Right ventricle myocardium superior (tissue), 1 donor: ENCODE measurements at places on chromosomes 7 and 10.

GRCh38 chr7:4274286-4274685 is 407.8 kb upstream of the FOXK1 start:
- DNase-seq: no peak

- DNase-seq: no peak
Measured at GRCh38 chr10:38007991-38008390, 2.5 kb upstream of the ZNF33A start.

- DNase-seq: no peak
Measured at GRCh38 chr7:121411597-121411979, 15.5 kb upstream of the FAM3C start.

DNA sequence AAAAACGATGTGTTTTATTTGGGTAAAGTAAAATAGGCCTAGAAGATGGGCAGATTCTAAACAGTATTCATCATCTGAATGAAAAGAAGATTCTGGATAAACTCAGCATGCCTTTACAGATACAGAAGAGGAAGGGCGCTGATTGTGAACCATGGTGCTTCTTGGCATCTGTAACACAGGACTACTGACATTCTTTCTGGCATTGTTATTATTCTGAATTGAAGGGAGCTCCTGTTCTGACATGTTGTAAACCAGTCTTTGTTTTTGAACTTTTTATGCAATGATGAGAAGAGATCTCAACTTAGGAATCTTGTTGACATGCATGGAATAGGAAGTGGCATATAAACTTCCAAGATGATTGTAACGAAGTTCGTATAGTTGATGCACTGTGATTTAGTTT is 13.5 kb downstream of the RPA3 start:
- DNase-seq: no peak

DNA sequence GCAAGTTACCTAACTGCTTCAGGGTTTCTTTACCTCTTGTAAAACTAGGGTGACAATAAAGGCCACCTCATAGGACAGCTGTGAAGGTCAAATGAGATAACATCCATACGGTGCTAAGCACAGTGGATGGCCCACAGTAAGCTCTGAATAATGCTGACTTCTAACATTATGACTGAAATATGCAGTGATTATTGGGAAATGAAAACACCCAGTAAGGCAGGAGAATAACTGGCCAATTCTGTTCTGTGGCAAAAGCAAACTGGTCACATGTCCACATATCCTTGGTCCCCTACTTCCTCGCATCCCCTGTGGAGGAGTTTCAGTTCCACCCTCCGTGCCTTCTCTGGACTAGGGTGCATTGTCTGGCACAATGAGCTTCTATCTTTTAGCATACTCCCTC is 1.4 kb downstream of the CUBN start:
- no peak for DNase-seq
